Activated naive CD4-positive, alpha-beta T cell (primary cell): ENCODE measurements at places on chromosomes 13 and 19.

GRCh38 chr13:55660851-55661250, 1479.9 kb upstream of the PRR20A start:
- no peak for DNase-seq

GRCh38 chr19:21566073-21566472, 60.7 kb downstream of the ZNF429 start:
- no peak for DNase-seq

DNA sequence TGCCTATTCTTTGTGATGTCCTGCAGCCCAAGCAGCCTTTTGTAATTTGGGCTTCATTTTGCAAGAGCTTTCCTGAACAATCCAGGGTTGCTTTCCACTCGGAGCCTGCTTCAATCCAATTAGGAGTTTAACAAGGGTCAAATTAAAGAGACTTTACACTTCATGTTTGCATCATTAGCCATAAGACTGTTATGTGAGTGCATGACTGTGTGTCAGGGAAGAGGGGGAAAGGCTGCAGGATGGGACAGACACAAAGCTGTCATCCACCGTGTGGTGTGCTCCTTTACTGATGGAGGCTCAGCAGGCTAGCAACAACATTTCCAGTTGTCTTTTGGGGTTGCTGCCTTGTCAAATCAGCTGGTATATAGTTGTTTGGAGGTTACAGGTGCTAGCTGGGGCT, 23.7 kb upstream of the MAB21L1 start:
- no peak for DNase-seq

DNA sequence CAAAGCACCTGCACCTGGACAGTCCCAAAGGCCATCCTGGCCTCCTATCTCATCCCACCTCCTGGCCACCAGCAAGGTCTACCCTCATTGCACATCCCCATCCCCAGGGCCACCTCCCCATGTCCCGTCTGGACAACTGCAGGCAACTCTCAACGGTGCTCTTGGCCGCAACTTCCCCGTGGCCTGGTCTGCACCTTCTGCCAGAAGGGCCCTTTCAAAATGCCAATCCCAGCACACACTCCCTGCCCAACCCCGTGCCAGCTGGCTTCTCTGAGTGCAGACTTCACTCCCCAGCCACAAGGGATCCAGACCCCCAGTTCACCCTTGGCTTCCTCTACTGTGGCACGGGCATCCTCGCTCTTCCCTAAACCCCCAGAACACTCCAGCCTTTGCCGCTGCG, 8.2 kb downstream of the PEPD start:
- DNase-seq = no peak

DNA sequence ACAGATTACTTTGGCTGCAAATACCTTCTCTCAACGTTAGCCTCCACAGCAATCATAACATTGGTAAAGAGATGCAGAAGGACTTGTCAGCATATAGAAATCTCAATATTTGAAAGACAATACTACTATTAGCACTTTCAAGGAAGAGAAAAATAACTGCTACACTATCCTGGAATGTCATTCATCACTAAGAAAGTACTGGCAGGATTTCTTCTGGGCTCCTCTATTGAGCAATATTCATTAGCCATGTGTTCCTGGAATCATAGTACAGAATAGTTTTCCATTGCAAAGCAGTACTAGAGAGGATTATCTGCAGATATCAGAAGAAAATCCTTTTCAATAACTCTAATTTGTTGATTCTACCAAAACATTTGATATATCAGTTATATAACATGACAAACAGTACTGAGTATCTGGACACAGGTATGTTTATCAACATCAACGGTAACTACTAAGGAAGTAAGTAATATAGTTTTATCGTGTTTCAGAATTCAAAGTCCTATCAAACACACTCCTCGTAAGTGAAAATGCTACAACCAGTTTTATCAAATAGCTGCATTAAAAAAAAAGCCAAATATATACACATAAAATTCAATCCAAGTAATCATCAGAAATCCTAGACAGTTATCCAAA, 27.3 kb downstream of the INTS6 start:
- no peak for DNase-seq

GRCh38 chr13:114106526-114106925, 25.9 kb downstream of the RASA3 start:
- DNase-seq = no peak

- DNase-seq = no peak
Measured at GRCh38 chr13:33322543-33322809, 36.9 kb upstream of the STARD13 start.

DNA sequence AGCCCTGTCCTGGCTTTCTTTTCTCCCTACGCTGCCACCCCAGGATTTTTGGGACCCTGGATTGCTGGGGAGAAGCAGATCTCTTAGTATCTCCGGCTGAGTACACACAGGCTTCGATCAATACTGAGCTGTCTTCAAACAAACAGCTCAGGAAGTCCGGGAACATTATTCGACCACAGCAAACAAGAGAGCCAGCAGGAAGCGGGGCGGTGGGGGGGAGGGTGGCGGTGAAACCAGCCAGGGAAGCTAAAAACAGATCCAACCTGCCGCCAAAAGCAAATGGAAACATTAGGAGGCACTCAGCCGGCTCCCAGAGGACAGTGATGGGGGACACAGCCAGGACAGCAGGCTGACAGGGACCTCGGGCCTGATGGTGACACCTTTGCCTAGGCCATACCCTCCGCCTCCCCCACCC, 12.2 kb upstream of the BCAM start:
- DNase-seq = no peak

- no peak for DNase-seq
Measured at GRCh38 chr13:50107205-50107604, 92.0 kb downstream of the KCNRG start.

- DNase-seq = no peak
Measured at GRCh38 chr13:53112522-53112921, 83.9 kb downstream of the OLFM4 start.

GRCh38 chr13:25727250-25727649, 324.6 kb downstream of the SHISA2 start:
- DNase-seq = no peak

DNA sequence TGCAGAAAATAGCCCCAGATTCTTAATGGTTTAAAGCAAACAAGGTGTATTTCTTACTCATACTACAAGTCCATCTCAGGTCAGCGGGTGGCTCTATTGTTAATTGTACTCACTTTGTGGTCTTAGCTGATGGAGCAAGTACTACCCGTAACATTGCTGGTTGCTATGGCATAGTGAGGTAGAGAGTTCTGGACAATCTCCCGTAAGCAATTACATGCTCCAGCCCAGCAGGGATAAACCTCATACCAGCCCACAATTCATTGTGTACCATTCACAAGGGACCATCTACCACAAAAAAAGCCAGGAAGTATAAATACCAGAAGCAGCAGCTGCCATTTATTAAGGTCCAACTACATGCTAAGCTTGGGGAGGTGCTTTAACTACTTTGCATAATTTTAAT, 167.1 kb downstream of the PCDH9 start:
- no peak for DNase-seq

- no peak for DNase-seq
Measured at GRCh38 chr19:8526345-8527091, 12.6 kb upstream of the ZNF414 start.

- DNase-seq = no peak
Measured at GRCh38 chr19:45547965-45548609, 36.5 kb downstream of the OPA3 start.

DNA sequence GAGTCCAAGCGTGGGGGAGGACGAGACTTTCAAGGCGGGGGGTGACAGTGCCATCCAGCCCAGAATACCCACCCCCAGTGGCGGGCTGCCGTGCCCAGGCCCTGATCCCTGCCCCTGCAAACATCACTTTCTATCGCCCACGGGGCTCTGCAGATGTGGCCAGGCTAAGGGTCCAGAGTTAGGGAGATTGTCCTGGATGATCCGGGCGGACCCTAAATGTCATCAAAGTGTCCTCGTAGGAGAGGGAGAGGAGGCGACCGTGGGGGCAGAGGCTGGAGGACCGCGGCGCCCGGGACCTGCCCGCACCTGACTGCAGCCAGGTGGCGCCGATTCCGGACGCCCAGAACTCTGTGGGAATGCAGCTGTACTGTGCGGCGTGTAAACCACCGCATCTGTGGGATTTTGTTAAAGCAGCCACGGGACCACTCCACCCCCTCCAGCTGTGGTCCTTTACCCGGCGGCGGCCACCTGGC, 32.4 kb downstream of the GJA3 start:
- DNase-seq = no peak

GRCh38 chr19:3161453-3161852, 17.1 kb upstream of the S1PR4 start:
- DNase-seq = no peak

DNA sequence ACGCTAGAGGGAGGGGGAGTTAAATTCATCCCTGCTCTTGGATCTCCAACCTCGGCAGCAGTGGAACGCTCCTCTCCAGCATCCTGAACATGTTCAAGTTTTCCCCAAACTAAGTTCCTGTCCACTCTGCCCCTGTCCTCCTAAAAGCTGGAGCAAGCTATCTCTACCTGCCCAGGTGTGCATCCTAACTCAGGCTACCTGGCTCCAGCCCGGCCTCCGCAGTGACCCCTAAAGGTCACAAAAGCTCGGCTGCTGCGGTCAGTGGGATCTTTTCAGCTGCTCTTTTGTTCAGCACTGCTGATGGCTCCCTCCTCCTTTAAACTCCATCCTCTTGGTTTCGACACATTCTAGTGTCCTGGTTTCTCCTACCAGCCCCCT, 1.4 kb downstream of the DCUN1D2 start:
- no peak for DNase-seq

DNA sequence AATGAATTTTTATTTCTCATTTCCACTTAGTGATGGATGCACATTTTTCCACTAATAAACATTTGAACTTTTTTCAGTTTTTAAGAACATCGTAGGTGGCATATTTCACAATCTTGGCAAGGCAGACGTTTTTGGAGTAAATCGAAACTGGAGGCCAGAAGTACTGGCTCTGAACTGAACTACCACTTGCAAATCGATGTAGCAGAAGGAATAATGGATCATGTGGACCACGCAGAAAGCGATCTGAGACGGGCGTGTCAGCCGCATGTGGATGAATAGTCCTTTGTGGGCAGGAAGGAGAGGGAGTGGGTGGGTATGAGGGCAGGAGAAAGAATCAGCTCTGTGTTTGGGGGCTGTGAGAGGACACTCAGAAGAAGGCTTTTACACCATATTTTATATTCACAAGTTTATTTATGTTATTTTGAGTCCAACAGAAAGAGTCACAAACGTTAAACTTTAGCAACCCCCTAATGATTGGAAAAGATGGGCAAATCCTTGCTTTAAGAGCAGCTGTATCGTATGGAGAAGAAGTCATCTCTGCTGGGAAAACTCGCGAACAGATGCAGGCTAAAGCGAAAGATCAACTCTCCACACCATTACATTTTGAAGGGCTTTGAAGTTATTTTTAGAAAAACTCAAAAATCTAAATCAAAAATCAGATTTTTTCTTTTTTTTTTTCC, 90.5 kb downstream of the COL4A2 start:
- DNase-seq = no peak

GRCh38 chr13:30552567-30552966, 65.2 kb upstream of the USPL1 start:
- DNase-seq = no peak

GRCh38 chr13:94390881-94391280, 88.6 kb downstream of the DCT start:
- DNase-seq = no peak

DNA sequence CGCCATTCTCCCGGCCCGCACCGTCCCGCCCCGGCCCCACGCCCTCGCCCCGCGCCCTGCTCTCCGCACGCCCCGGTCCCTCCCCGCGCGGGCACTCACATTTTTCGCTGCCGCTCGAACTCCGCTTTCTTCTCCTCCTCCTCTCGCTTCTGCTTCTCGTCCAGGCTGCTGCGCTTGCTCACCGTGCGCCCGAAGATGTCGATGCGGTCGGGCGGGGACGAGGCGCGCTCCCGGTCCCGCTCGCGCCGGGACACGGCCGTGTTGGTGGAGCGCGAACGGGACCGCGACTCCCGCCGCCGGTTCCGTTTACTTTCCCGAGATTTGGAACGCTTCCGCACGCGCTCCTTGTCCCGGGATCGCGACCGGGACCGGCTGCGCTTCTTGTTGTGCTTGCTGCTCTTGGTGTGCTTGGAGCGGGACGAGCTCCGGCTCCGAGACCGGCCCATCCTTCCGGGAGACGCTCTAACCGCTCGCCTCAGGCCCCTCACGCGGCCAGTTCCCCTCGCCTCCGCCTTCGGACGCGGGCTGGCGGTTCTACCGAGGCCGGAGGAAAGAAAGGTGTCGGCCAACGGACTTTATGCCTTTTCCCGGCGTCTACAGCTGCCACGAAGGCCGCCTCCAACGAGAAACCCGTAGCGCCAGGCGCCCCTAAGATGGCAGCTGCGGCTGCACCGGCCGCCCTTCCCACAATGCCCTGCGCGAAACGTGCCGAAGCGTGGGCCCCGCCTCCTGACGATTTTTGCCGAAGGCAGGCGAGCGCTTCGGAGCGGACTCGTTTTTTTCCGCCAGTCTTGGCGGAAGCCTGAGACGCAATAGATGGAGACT, at the start of gene ARGLU1:
Gene ARGLU1 (minus strand): TSS at position 664 of the 825 bp plus-strand sequence. CDS start 218 bp downstream, at position 446.
- peak; percentile 87 for DNase-seq

- DNase-seq = no peak
Measured at GRCh38 chr19:18865106-18865972, 30.6 kb downstream of the CERS1 start.

- DNase-seq = peak; percentile 64
Measured at GRCh38 chr19:41886761-41887710, 4.1 kb downstream of the ARHGEF1 start.

DNA sequence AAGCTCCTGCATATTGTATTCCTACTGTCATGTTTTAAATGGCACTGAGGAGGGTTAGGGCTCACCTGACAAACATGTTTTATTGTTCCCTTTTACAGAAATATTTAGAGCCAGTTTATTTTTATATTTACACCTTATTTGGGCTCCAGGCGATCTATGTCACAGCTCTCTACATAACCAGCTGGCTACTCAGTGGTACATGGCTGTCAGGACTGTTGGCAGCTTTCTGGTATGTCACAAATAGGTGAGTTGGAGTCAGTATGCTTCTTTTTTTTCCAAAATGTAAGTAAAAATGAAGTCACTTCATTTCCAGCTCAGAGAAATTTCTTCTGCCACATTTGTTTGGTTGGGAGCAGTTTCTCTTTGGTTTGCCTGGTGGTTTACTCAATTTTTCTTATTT, 31.5 kb downstream of the DPY19L3 start:
- DNase-seq = no peak

GRCh38 chr13:99354371-99354951, 47.3 kb upstream of the GPR183 start:
- DNase-seq = no peak

GRCh38 chr13:30965380-30965779, 32.9 kb downstream of the TEX26 start:
- no peak for DNase-seq

DNA sequence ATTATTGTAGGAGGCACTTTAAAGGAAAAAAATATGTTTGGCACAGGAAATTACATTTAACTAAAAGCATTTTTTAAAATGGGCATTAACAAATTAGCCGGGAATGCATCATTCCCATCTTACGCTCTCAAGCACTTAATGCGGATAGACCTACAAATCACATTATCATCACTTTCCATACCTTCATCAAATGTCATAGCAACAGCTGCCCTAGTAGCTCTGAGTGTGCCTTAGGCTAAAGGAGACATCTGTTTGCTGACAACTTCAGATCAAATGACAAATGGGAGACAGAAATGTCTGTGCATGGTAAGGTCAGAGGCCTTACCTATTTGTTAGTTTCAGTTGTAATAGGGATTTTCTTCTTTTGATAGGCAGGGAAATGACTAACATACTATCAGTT, 773.2 kb upstream of the SLC10A2 start:
- no peak for DNase-seq

- DNase-seq = no peak
Measured at GRCh38 chr19:6011794-6012193, 33.9 kb upstream of the RANBP3 start.
